ENCODE measurements at places on chromosomes 7 and 10. TPM values are rescaled to one million over a fixed set of nuclear protein-coding genes. Genes with fewer than 3 reads are reported as not detected.

Gene IGF2BP3
- total RNA-seq, result 39.5 TPM

Gene PNLIP
- not detected for total RNA-seq

DNA sequence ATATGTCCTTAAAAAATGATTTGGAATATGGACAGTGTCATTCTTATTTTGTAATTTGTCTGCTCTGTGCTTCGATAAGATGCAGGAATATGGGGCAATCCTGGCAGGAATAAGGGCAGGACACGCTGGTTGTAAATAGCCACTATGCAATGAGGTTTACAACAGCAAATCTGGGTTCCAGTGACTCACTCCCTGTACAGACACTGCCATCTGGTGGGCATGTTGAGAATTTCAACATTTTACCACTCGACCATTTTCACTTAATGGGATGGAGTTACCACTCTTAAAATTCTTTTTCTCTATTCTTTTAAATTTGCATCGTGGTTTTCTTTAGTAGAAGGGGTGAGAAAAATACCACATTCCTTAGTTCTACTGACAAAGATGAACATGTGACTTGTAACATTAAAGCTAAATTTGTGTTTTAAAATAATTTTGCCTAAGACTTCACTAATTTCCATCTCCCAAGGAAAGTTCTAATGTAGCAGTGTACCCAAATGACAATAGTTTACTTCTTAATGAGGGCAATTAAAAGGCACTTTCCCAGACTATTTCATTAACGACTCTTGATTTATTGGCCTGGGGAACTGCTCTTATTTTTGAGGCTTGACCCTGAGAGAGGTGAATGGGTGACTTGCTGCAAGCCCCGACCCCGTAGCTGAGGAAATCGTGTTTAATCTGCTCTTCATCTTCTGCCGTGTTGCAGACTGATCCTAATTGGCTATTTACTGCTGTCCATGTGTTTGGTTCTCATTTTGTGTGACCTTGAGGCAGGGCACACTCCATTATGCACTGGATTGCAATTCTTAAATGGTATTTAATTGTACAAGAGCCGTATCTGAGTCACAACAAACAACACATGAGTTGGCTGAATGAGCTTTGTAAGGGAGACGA, 173.6 kb upstream of the IMMP2L start:
- DNase-seq, result peak; percentile 60

GRCh38 chr7:111650456-111650999, 88.2 kb upstream of the IMMP2L start:
- peak; percentile 49 for DNase-seq
